Activated CD4-positive, alpha-beta T cell treated with anti-CD3 and anti-CD28 coated beads, Interleukin-2, amount 50 U/mL, for 48 hours (primary cell): ENCODE measurements at places on chromosomes 16 and 17.

DNA sequence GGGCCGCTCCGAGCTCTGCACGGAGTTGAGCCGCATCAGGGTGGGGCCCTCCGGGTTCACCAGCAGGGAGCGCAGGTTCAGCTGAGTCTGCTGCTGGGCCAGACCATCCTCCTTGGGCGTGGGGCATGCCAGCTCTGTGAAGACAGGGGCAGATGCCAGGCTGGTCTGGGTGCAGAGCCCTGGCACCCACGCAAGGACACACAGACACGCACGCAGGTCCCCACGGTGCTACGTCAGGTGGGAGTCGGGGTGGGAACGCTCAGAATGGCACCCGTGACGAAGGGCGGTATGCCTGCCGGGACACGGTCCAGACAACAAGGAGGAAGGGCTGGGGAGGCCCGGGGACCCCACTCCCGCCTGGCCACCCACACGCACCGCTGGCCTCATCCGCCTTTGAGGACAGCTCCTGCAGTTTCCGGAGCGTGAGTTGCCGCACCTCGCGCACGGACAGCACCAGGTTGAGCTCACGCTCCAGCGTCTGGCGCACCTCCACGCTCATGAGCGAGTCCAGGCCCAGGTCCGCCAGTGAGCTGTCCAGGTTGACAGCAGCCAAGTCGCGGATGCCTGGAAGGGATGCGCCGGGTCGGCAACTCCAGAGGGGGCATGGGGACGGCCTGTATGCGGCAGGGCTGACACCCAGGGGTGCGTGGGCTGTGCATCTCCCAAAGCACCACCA lies 15.3 kb upstream of the DUS1L start:
- DNase-seq, result no peak

DNA sequence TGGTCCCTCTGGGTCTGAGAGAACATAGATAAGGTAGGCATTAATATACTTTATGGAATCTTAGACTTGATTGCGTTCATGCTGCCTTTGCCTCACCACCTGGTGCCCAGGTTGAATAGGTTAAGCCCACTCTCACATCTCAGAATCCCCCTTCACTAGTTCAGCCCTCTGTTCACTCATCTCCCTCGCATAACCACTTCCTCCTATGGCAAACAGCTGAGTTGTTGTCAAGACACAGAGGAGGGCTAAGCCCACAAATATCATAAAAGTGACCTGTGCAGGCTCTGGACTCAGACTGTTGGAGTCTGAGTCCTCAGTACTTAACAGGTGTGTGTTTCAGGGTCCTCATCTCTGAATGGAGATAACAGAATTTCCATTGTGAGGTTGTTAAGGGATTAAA lies 55.7 kb downstream of the GOSR1 start:
- DNase-seq, result no peak

DNA sequence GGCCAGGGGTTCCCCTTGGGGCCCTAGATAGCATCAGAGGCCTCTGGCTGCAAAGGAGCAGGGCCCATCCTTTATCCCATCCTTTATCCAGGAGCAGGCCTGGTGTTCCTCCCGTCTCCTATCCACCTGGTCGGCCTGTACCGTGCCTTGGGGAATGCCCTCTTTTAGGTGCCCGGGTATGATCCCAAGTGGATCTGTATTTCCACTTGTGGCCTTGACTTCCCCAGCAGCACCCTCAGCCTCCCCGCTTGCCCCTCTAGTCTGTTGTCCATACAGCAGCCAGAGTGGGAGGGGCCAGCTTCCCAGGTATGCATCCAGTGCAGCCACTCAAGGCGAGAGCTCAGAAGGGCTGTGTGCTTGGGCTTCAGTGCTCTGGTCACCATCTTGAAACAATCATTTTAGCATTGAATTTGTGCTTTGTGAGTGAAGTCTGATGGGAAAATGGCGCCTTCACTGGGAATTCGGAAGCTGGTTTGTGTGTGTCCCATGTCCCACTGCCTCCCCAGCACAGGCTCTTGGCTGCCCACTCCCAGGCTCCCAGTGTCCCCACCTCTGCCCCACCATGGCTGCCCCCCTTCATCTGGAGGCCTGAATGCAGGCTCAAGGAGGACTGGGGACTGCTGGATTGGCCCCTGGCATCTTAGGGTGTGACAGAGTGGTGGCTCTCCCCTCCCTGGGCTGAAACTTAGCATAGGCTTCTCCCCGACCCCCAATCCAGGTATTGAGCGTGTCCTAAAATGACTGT lies 3.3 kb upstream of the RNF112 start:
- DNase-seq, result no peak

DNA sequence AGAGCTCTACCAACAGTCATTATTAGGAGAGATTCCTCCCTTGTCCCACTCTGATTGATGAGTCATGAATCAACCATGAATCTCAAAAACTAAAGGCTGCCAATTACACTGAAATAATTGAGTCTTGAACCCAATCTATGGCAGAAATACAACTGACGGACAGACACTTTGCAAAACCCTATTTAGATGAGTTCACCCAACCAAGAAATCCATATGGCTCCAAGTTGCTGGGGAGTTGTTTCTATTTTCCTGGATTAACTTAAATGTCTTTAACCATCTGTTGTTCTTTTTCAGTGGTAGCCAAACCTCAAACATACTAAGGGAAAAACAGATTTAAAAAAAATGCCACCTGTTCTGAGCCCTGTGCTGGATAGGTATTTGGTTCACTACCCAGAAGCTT lies 151.0 kb downstream of the SHISA9 start:
- no peak for DNase-seq

GRCh38 chr16:31364421-31364820 lies 9.4 kb downstream of the ITGAX start:
- DNase-seq, result no peak

- peak; percentile 62 for DNase-seq
Observed at GRCh38 chr17:48483471-48484131, 47.2 kb downstream of the HOXB1 start.
